ENCODE measurements at places on chromosomes 3 and 15.

DNA sequence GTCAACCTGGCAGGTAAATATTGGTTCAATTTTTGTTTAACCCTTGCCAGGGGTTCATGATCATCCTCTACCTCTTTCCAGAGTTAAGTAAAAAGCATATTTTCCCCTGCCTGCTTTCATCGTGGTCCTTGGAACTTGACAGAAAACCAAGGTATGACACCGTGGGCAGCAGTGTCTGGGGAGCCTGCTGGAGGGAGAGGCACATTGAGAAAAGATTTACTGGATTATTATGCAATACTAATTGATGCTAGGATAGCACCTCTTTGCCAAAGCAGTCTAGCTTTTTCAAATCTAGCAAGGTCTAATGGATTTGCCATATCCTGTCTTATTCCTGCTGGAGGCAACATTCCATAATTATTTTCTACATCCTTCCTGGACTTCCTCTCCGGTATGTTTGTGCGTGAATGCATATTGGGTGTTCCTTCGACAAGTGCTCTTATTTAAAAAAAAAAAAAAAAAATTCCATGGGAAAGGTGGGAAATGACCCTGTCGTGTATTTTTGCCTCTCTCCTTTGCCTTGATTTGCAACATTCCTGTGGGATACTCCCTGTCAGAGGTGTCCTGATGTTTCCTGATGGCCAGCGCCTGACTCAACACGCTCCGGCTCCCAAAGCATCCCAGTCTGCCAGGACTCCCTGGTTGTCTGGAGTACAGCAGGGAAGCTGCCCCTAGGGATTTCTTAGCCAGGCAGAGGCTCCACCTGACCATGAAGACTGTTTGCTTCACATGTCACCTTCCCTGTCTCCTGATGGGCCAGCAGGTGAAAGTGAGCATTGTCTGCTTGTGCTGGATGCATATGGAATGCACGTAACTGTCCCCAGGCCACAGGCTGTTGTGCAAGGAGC, 6.3 kb downstream of the BHLHE40 start:
- no peak for DNase-seq

- DNase-seq = no peak
These were observed 47.1 kb downstream of the CMTM7 start for GRCh38 chr3:32438596-32439344.

DNA sequence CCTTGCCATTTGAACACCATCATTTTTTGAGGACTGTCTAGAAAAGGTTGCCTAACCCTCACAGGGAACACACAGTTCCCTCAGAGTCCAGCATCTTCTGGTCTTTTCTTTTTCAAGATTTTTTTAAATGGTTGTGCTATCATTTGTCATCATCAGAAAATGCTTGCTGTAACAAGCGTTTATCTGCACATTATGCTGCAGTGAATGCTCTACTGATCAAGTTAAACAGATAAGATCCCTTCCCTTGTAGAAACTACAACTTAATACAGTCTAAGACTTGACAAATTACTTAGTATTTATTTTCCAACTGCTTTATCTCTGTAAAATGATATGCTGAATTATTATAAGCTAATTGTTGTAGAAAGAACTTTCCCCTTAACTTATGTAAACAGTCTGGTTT, 11.9 kb upstream of the ALPK3 start:
- no peak for DNase-seq

DNA sequence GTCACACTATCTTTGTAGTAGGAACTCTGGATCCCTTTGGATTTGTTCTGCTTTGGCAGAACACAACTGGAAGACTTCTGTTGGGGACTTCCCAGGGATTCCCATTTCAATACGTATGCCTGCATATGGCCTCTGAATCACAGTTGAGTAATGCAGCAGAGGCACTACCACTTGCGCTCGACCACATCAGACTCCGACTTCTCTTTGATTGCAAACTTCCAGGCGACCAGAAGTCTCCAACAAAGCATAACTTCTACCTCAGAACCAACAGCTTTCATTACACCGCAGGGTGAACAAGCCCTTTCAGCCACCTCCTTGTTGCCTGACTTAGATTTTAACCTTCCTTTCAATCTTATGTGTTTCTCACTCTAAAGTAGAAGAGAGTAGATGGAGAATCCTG, 924.4 kb downstream of the IGSF11 start:
- no peak for DNase-seq

DNA sequence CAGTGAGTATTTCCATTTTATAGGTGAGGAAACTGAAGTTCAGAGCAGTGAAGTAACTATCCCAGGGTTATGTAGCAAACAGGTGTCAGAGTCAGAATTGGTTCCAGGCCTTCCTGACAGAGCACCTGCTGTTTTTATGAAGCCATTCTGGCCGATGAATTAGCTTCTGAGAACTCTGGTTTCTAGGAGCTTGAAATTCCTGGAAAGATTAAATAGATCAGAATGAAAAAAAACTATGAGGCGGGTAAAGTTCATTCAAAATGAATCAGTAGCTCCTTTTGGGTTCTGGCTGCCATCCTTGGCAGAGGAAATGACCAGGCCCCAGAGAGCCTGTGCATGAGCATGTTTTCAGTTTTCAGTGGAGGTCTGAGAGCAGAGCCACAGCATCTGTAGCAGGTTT, 59.3 kb upstream of the CFAP161 start:
- DNase-seq = no peak

All from stimulated activated naive CD4-positive, alpha-beta T cell treated with Interleukin-2 at 50 U/mL for 16 hours (primary cell).